IMR-90 (cell line): ENCODE measurements at places on chromosomes 11 and 22. TPM values are rescaled to one million over a fixed set of nuclear protein-coding genes. Genes with fewer than 3 reads are reported as not detected.

DNA sequence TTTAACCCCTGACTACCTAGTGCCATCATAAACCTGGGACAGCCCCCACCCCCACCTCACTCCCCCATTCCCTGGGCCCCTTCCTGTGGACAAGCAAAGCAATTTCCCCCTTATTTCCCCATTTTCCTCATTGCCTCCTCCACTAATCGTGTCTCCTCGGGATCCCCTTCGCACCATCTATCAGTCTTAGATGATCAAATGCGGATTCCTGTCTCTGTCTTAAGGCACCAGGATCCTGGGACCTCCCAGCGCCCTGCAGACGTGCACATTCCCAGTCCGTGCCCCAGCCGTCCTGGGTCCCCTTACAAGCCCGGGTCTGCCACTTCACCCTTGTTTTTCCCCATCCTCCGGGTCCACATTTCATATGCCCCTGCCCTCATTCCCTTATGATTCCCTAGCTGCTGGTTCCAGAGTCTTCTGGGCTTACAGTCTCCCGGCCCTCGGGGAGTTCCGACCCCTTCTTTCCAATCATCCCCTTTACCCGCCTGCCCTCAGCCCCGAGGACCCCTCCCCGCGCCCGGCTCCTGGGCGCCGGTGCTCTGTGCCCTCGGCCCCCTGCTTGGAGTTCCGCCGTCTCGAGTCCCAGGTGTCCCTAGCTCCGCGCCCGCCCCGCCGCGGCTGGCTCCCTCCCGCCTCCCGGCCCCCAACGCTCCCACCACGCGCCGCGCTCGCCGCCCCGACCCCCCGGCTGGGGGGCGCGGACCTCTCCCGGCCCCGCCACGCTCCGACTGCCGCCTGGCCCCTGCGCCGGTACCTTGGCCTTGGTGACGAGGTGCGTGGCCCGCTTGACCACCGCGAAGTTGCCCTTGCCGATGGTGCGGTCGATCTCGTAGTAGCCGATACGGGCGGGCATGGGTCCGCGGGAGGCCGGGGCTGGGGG lies 599 bp downstream of the SIK3 start:
- no peaks in the 10 kb centered on the region for H3K36me3 ChIP-seq
- peak overlapping the region; percentile 96 for H3K27ac ChIP-seq
- DNase-seq = no peak
- no peaks in the 10 kb centered on the region for H3K27me3 ChIP-seq
- H3K4me1 ChIP-seq = peaks cover 16% of the 10 kb centered on the region

DNA sequence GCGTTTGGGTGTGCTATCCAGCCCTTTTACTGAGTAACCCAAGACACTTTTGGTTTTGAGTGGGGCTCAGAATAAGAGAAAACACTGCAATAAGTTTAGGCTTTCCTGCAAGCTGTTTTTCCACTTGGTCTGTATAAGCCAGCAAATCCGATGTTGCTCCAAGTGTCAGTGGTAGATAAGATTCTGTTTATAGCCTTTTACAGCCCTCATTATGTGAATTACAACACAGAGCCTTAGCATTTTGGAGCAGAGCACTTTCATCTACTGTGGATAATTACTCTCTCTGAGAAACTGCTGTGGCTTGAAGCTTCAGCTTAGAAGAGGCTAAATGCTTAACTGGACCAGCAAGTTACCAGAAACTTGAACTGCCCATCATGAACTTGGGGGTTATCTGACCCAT lies 601.1 kb downstream of the JRKL start:
- no peaks in the 10 kb centered on the region for H3K36me3 ChIP-seq
- H3K4me3 ChIP-seq = no peak overlapping the region
- no peak overlapping the region for H3K27ac ChIP-seq
- no peaks in the 10 kb centered on the region for H3K4me1 ChIP-seq

DNA sequence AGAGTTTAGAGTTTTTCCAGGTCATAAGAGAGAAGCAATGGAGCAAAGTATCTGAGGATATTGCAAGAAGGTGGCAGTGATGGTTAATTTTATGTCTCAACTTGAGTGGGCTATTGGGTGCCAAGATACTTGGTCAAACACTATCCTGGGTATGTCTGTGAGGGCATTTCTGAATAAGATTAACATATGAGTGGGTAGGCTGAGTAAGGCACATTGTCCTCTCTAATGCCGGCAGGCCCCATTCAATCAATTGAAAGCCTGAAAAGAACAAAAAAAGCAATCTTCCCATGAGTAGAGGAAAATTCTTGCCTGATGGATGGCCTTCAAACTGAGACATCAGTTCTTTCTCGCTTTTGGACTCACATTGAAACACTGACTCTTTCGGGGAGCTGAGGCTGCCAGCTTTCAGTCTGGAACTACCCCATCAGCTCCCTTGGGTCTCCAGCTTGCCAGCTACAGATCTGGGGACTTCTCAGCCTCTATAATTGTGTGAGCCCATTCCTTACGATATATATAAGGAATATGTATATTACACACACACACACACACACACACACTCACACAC lies 228.8 kb downstream of the BUD13 start:
- H3K27me3 ChIP-seq = 0 out of 2 replicates have a peak, but pooled peaks cover 1% of the 10 kb centered on the region
- H3K4me3 ChIP-seq = no peak overlapping the region
- H3K27ac ChIP-seq = no peak overlapping the region
- H3K36me3 ChIP-seq = no peaks in the 10 kb centered on the region
- no peak for DNase-seq

GRCh38 chr22:35440129-35440528 lies 40.2 kb downstream of the MCM5 start:
- no peaks in the 10 kb centered on the region for H3K36me3 ChIP-seq
- H3K4me1 ChIP-seq = no peaks in the 10 kb centered on the region
- H3K4me3 ChIP-seq = no peak overlapping the region
- no peaks in the 10 kb centered on the region for H3K27me3 ChIP-seq

DNA sequence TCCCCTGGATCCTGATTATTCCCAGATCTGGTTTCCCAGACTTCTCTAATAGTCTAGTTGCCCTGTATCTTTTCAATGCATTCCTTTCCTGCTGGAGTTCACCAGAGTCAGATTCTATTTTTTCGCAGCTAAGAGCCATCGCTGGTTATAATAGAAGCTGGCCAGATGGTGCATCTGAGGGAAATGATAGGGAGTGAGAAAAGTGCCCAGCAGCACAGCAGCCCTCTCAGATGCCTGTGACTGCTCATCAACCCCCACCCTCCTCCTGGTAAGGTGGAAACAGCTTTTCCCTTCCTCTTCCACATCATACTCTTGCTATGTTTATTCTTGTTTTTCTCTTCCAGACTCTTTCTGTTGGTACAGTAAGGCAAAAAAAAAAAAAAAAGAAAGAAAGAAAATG lies 12.8 kb downstream of the OR8A1 start:
- no peaks in the 10 kb centered on the region for H3K36me3 ChIP-seq
- peaks cover 33% of the 10 kb centered on the region for H3K27me3 ChIP-seq
- no peaks in the 10 kb centered on the region for H3K4me1 ChIP-seq
- no peak overlapping the region for H3K4me3 ChIP-seq
- H3K27ac ChIP-seq = no peak overlapping the region
- no peak for DNase-seq

GRCh38 chr11:788953-789940 lies 643 bp downstream of the CEND1 start:
- H3K4me1 ChIP-seq = peaks cover 5% of the 10 kb centered on the region
- H3K4me3 ChIP-seq = no peak overlapping the region; the same call in 1 of the 2 replicates
- peaks cover 19% of the 10 kb centered on the region; the same call in 1 of the 2 replicates for H3K36me3 ChIP-seq
- no peaks in the 10 kb centered on the region for H3K27me3 ChIP-seq

DNA sequence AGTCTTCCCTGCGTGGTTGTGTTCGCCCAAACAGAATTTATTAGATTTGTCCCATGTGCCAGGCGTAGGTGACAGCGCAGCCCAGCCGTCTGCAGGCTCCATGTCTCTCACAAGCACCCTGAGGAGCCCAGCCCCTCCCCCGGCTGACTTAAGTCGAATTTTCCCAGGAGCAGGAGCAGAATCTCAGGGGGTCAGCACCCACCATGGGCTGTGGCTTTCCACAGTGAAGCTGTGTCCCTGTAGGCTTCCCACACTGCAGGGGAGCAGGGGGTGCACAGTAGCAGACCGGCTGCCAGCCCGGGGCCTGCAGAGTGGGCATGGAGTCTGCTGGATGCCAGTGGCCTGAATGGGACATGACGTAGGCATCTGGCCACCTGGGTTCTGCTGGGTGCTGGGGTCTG lies 16.0 kb downstream of the PARVG start:
- no peak overlapping the region for H3K27ac ChIP-seq
- H3K27me3 ChIP-seq = peaks cover 35% of the 10 kb centered on the region

GRCh38 chr11:110431051-110431672 lies 1.4 kb downstream of the FDX1 start:
- peak overlapping the region; percentile 92 for H3K27ac ChIP-seq
- H3K4me3 ChIP-seq = peak overlapping the region; percentile 86
- H3K4me1 ChIP-seq = peaks cover 7% of the 10 kb centered on the region
- H3K27me3 ChIP-seq = no peaks in the 10 kb centered on the region
- no peaks in the 10 kb centered on the region for H3K36me3 ChIP-seq

DNA sequence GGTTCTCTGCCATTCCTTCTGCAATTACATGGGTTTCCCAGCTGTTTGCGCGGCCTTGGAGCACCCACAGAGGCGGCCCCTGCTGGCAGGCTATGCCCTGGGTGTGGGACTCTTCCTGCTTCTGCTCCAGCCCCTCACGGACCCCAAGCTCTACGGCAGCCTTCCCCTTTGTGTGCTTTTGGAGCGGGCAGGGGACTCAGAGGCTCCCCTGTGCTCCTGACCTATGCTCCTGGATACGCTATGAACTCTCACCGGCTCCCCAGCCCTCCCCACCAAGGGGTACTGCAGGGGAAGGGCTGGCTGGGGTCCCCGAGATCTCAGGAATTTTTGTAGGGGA lies 2.6 kb downstream of the RCE1 start:
- no peak overlapping the region for H3K4me3 ChIP-seq
- peaks cover 4% of the 10 kb centered on the region for H3K4me1 ChIP-seq
- no peak for DNase-seq

DNA sequence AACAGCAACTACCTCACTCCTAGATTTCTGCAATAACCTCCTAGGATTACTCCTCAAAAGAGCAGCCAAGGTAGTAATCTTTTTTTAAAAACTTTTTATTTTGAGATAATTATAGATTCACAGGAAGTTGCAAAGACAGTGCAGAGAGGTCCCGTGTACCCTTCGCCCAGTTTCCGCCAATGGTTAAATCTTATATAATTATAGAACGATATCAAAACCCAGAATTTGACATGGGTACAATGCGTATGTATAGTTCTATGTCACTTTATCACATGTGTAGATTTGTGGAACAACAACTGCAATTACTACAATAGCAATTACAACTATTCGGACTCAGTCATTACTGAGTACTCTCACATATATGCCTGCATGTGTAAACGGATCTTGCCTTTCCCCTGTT lies 94.8 kb upstream of the APOA1 start:
- H3K4me1 ChIP-seq = peaks cover 14% of the 10 kb centered on the region
- H3K4me3 ChIP-seq = no peak overlapping the region
- H3K27ac ChIP-seq = no peak overlapping the region
- DNase-seq = no peak
- no peaks in the 10 kb centered on the region for H3K36me3 ChIP-seq

- no peaks in the 10 kb centered on the region for H3K27me3 ChIP-seq
- H3K4me1 ChIP-seq = no peaks in the 10 kb centered on the region
- peak; percentile 23 for DNase-seq
- H3K36me3 ChIP-seq = no peaks in the 10 kb centered on the region
- no peak overlapping the region for H3K4me3 ChIP-seq
- no peak overlapping the region for H3K27ac ChIP-seq
These were observed 57.5 kb downstream of the GRK3 start for GRCh38 chr22:25621986-25622385.

- no peaks in the 10 kb centered on the region for H3K4me1 ChIP-seq
- DNase-seq = no peak
- H3K27me3 ChIP-seq = no peaks in the 10 kb centered on the region
- no peak overlapping the region for H3K4me3 ChIP-seq
- peaks cover 11% of the 10 kb centered on the region for H3K36me3 ChIP-seq
- no peak overlapping the region for H3K27ac ChIP-seq
These were observed 152.0 kb downstream of the TBC1D22A start for GRCh38 chr22:46914481-46914880.

DNA sequence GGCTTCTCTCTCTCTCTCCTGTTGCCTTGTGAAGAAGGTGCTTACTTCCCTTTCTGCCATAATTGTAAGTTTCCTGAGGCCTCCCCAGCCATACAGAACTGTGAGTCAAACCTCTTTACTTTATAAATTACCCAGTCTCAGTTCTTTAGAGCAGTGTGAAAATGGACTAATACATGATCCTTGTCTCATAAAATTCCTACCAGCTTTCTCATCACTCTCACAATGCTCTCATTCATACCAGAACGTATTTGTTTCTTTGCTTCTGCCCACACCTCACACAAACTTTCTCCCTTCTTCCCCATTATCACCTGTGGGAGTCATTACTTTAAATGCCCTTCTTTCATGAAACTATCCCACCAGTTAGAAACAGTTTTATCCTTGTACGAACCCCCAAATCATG lies 62.7 kb upstream of the ARHGAP42 start:
- H3K36me3 ChIP-seq = no peaks in the 10 kb centered on the region
- H3K4me1 ChIP-seq = peaks cover 4% of the 10 kb centered on the region
- DNase-seq = peak; percentile 31
- H3K27me3 ChIP-seq = no peaks in the 10 kb centered on the region
- H3K4me3 ChIP-seq = no peak overlapping the region

GRCh38 chr11:2086239-2087040 lies 52.7 kb downstream of the IGF2 start:
- H3K27me3 ChIP-seq = no peaks in the 10 kb centered on the region
- no peaks in the 10 kb centered on the region for H3K4me1 ChIP-seq
- DNase-seq = no peak
- H3K27ac ChIP-seq = no peak overlapping the region

DNA sequence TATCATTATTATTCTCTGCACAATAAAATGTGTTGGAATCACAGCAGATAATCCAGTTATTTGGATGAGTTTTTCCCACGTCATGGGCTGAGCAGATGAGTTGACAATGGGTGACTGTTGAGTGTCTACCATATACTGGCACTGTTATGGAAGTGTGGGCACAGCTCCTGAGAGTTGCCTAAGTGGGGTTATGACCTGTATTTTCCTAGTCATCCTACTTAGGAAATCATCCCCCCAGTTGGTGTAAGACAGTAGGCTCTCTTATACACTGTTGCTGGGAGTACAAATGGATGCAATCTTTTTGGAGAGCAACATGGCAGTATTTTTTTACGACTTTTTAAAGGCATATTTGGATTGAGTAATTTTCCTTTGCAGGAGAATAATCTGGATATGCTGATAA lies 66.4 kb downstream of the TRAF6 start:
- H3K27ac ChIP-seq = no peak overlapping the region
- peaks cover 5% of the 10 kb centered on the region; the same call in 1 of the 2 replicates for H3K4me1 ChIP-seq
- H3K27me3 ChIP-seq = no peaks in the 10 kb centered on the region
- no peaks in the 10 kb centered on the region; the same call in 1 of the 2 replicates for H3K36me3 ChIP-seq

The C11orf65 gene
- polyA plus RNA-seq = 0.12 TPM in 1 of 2 replicates, not detected in the other

The DDX10 gene
- polyA plus RNA-seq = 20.0 and 20.2 TPM in 2 replicates

The RNF215 gene
- 21.4 and 21.9 TPM in 2 replicates for polyA plus RNA-seq

The SNU13 gene
- polyA plus RNA-seq = 185 and 235 TPM in 2 replicates

The IFITM2 gene
- 564 and 600 TPM in 2 replicates for polyA plus RNA-seq

The XNDC1N gene
- polyA plus RNA-seq = 2.0 and 2.5 TPM in 2 replicates

The OSBPL5 gene
- polyA plus RNA-seq = 22.3 and 24.1 TPM in 2 replicates

The PUS3 gene
- 5.6 and 6.1 TPM in 2 replicates for polyA plus RNA-seq

The TESMIN gene
- polyA plus RNA-seq = 2.2 and 3.0 TPM in 2 replicates

The OR51B2 gene
- not detected in 2 replicates for polyA plus RNA-seq

The SAA4 gene
- polyA plus RNA-seq = not detected in 2 replicates

The FXYD2 gene
- 0.09 TPM in 1 of 2 replicates, not detected in the other for polyA plus RNA-seq

The OR51B4 gene
- polyA plus RNA-seq = 0.11 TPM in 1 of 2 replicates, not detected in the other

The TPH1 gene
- 0.01 and 0.07 TPM in 2 replicates for polyA plus RNA-seq
